ENCODE measurements at places on chromosomes 3 and 15.
A peak's percentile ranks its signal among the peaks of the same experiment; 100 is the strongest.

DNA sequence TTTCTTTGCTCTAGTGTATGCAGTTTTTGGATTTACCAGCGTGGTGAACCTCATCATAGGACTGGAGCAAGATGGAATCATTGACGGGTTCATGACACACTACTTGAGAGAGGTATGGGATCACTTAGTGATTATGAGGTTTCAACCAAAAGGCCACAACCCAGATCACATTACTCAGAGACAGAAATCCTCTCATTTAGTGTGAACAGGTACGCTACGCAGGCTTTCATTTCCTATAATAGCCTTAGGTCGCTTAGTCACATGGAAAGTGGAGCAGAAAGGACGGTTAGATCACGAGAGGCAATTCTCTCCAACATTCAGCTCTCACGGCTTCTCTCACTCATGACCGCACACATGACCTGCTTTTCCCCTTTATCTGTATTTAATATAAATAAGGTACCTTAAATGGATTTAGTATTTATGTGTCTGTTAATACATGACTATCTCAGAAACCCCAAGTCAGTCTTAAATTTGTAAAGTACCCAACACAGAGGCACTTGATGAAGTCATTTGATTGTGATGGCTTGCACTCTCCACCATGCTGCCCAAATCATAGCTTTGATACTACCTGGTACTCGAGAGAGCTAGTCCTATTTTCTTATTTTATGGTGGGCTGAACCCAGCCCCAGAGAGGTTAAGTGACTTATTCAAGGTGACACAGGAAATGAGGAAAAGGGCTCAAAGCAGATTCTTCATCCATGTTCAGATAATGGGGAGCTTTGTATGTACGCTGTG lies 8.6 kb downstream of the TM6SF1 start:
- no peak for DNase-seq

- no peak for DNase-seq
Measured at GRCh38 chr15:70426096-70426821, 328.5 kb upstream of the TLE3 start.

GRCh38 chr3:105260385-105260784 lies 106.3 kb upstream of the ALCAM start:
- DNase-seq, result no peak

DNA sequence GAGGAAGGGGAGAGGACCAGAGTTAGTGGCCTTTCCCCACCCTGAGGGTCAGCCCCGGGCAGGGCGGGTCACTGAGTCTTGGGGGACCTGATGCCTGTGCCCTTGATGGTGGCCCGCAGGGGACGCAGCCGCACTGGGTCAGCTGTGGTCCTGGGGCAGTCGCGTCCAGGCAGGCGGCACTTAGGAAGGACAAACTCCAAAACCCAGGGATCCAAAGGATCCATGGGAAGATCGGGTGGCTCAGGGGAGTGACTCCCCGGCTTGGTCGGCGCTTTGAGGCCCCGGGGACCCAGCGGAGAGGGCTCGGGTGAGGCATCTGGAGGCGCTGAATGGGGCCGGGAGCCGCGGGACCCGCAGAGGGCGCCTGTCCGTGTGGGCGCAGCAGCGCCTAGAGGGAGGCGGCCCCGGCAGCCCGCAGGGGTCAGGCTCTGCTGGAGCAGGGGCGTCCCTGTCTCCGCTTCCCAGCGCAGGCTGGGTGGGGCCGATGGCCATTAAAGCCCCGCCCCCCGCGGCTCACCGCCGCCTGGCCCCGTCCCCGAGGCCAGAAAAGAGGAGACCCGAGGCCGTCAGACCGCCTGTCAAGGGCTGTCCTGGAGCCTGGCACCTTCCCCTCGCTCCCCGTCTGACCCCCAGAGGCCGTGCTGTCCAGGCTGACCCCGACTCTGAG lies 17.5 kb downstream of the CIDEC start:
- DNase-seq, result peak; percentile 19

- DNase-seq, result no peak
Measured at GRCh38 chr3:119608405-119609000, 10.8 kb downstream of the PLA1A start.

DNA sequence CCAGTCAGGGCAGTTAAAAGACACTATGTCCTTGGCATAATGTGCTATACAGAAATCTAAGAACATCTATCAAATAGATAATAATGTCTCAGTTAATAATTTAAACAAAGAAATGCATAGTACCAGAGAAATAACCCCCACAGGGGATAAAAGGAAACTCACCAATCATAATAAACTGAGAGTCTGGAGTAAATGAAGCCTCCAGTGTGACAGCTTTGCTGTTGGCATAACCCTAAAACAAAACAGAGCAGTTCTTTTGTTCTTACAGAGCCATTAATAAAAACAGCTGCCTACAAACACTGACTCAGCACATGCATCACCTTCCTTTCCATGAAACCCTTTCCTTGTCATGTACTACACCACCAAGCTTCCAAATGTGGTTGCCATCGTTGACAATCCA lies 13.5 kb downstream of the PPM1M start:
- DNase-seq, result no peak

- DNase-seq, result no peak
Measured at GRCh38 chr3:50089609-50089945, 858 bp downstream of the RBM5 start.

DNA sequence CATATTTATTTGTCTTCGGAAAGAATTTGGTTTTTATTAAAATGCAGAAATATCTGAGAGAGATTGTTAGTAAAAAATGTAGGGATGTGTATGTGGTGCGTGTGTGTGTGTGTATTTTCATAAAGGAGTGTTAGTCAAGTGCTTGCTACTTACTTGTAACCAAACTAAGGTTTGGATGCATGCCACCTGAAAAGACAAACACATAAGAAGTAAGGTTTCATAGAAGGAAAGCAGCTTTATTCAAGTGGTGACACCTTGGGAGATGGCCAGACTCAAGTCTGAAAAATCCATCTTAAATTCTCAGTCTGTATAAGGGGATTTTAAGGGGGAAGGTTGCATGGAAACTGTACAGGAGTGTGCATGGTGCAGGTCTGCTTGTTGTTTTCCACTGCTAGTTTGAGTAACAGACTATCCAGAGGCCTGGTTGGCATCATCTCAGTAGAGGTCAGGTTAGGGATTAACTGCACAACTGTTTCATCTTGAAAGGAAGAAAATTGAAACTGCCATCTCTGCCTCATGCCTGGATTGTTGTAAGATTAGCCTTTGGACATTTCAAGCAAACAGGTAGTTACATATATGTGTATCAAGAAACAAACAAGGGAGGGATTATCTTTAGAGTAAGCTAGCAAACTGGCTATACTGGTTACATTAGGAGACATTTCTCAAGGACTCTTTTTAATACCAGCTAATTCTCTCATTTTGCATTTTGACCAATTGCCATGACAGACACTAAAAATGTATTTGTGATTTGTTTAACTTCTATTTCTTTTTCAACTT lies 196.7 kb downstream of the EPHA6 start:
- DNase-seq, result no peak

DNA sequence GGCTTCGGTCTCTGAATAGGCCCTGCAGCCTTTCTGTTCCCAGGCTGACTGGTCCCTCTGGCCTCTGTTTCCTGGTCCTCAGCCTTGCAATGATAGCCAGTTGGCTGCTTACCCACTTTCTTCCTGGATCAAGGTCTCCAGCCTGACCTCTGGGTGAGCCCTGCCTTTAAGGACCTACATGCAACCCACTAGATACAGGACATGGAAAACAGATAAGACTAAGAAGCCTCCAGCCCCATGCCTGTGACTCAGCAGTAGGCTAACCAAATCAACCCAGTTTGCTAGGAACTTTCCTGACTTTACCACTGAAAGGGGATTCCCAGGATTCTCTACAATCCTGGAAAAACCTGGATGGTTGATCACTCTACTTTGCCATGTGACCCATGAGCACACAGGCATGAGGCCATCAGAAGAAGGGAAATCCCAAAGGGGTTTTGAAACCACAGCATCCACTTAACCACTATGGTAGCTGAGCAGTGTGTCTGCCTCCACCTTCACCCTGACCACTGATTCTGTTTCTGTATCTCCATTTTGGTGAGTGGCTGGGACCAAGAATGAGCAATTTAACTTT lies 188.1 kb downstream of the CHST2 start:
- DNase-seq, result no peak

DNA sequence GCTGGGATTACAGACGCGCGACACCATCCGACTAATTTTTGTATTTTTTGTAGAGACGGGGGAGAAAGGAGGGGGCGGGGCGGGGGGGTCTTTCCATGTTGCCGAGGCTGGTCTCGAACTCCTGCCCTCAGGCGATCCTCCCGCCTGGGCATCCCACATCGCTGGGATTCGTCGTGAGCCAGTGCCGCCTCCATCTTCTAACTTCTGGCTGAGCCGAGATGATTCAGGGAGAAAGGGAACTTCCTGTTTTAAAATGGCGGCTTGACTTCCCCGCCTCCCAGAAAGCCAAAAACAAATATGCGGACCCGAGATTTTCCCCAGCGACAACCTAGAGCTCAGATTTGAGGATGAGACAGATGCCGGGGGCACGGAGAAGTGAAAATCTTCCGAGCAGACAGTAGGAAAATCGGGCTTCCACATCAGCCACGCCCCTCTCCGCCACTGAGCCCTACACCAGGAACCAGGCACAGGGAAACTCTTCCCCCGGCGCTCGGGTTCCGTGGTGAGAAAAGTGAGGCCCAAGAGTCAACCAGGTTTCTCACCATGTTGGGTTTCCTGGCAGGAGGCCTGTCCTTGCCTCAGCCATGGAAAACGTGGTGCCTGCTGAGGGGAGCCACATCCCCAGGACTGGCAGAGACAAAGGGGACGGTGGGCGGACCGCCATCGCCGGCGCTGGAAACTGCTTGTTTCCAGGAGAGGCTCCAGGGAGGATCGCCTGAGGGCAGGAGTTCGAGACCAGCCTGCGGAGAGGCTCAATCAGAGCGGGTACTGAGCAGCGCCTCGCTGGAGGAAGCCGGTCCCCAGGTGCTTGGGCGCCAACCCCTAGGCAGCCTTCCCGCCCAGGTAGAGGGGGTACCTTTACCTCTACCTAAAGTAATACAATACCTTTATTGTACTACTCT lies 18.7 kb downstream of the CHST14 start:
- DNase-seq, result no peak

- peak; percentile 25 for DNase-seq
Measured at GRCh38 chr3:194255252-194256039, 95.7 kb downstream of the CPN2 start.

- peak; percentile 36 for DNase-seq
Measured at GRCh38 chr3:52310861-52311575, 5.1 kb upstream of the DNAH1 start.

GRCh38 chr15:78454992-78455391 lies 17.0 kb downstream of the IREB2 start:
- DNase-seq, result no peak

GRCh38 chr15:93047621-93048425 lies 41.2 kb downstream of the RGMA start:
- DNase-seq, result no peak

DNA sequence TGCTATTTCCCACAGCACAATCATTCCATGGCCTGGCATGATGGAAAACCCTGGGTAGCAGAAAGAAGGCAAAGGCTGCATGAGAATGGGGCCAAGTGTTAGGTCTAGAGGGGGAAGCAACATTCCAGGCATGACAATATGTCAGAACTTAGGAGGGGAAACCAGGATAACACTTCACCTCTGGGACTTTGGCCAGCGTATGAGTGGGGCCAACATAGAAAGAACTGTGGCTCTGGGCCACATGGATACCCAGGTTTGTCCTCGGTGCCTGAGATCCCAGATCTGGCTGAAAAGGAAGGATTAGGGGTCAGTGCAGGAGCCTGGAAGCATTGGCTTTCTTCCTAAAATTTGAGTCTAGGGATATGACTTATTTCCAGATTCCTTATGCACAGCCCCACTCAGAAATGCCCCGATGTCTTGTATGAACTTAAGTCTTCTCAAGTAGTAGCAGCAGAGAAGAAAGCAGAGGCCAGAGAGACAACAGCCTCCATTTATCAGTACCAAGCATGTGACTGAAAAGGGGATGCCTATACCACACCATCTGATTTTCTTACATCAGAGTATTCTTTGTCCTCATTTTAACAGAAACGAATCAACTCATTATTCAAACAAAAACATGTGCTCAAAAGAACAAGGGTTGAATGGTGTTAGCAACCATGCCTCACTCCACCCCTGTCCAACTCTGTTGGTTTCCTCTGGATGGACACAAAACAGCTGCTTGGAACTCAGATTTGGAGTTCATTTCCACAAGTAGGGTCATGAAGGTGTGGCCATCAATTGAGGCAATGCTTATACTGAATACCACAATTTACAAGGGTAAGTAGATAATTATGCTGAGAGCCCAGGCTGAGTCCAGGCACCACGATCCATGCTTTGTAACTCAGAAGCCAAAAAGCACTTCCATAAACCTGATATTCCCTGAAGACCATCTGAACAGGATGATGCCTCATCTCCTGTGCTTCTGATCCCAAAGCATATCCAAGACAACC lies 43.7 kb upstream of the NDUFB4 start:
- DNase-seq, result no peak

GRCh38 chr3:71797455-71797854 lies 12.5 kb upstream of the PROK2 start:
- no peak for DNase-seq

- DNase-seq, result no peak
Measured at GRCh38 chr15:66773129-66773873, 71.3 kb downstream of the SMAD6 start.

DNA sequence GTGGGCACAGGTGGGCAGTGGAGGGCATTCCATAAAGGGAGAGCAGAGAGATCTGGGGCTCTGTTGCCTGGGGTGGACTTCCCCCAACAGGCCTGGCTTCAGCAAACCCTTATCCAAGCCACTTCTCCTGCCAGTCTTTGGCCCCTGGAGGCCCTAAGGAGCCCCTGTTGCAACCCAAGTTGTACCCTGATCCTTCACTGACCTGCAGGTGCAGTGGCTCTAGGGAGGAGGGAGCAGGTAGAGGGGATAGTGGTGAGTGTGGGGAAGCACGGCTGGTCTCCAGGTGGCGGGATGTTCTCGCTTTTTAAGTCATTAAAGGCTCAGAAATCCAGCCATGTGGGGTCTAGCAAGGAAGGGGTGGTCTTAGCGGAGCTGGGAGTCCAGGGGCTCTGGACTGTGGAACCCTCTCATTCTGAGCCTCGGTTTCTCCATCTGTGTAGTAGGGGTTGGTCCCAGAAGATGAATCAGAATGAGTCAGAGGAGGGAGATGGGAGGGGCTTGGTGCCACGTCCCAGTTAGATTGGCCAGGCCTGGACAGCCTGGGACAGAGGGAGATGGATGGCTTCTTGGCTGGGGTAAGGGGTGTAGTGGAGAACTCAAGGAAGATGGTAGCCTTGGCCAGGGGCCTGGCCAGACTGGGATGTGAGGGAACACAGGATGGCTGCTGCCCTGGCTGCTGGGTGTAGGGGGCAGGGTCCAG lies 2.6 kb downstream of the ZBTB47 start:
- DNase-seq, result no peak

- DNase-seq, result no peak
Measured at GRCh38 chr3:172202797-172203196, 163.4 kb downstream of the FNDC3B start.

DNA sequence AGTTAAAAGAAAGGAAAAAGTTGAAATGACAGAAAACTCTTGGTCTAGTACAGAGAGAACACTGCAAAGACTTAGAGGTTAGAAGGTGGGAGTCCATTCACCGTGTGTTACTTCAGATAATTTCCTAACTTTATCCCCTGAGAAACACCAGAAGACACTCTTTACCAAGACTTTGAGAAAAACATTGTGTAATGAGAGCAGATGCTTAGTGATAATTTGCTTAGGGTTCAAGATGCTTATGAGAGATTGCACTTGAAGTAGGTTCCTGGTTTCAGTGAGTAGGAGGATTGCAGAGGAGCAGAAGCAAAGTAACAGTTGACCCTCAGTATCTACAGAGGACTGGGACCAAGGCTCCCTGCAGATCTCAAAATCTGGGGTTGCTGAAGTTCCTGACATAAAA lies 594.1 kb downstream of the NR2F2 start:
- no peak for DNase-seq
